ENCODE measurements at places on chromosomes 12 and 14. TPM values are rescaled to one million over a fixed set of nuclear protein-coding genes. Genes with fewer than 3 reads are reported as not detected.

GRCh38 chr12:42696406-42697149 is 107.0 kb upstream of the PRICKLE1 start:
- no peak for DNase-seq

DNA sequence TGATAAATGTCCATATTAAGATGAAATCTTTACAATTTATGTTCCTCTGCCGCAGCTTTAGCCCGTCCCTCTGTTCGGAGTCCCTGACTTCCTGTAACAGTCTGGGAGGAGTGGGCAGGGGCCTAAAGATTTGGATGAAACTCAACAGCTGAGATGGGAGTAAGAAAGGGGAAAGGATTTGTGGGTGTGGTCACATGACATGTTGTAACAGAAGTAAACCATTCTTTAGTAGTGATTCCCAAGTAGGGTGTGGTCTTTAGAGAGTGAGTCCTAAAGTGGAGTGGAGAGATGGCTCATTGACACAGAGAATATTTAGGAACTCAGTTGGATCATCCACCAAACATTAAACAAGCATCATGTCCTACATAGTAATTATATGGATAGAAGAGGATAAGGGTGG is 12.9 kb downstream of the TMEM117 start:
- DNase-seq: no peak

DNA sequence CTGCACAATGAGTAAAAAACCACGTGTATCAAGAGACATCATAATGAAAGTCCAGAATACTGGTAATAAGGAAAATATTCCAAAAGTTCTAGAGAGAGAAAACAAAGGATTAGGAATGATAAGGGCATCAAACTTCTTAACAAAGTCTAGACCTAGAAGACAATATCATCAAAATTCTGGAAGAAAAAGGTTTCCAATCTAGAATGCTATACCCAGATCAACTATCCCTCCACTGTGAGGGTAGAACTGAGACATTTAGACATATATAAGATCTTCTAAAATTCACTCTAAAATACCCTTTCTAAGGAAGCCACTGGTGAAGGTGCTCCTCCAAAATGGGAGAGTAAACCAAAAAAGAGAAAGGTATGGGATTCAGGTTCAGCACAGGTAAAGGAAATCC is 2.9 kb downstream of the C1RL start:
- DNase-seq: no peak

Gene PLEK2
- 1.7 TPM for polyA plus RNA-seq

DNA sequence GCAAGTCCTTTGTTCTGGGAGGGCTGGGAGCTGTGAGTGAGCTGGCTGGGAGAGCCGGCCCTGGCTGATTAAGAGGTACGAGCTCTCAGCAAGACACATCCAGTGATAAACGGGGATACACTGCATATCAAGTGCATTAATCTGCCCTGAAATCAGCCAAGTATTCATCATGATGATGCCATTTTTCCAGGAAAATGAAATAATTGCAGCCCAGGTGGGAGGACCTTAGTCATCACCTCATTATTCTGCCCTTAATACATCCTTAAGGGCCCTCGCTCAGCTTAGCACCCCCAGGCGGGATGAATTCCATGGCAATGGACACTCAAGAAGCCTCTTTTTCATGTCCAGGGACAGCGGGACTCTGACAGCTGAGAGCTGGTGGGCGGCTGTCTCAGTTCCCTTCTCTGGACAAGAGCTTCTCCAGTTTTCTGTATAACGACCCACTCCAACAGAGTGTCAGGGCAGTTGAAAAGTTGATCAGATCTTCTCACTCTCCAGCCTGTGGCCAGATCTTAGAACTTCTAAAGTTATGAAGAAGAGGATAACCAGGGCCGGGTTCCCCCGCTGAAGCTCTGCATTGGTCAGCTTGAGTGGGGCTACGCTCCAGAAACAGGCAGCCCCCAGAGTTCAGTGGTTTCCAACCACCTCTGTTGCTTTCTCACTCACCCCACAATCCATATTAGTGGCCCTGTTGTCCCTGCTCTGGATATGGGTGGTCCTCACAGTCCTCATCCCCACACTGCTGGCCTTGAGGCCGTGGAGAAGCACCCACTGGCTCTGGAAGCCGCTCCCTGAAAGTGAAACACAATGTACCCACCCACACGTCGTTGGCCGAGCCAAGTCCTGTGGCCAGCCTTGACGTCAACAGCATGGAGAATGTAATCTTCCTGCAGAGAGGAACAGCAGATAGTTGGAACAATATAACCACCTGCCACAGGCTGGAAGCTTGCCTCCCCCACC is 306.2 kb upstream of the DIO3 start:
- no peak for DNase-seq

DNA sequence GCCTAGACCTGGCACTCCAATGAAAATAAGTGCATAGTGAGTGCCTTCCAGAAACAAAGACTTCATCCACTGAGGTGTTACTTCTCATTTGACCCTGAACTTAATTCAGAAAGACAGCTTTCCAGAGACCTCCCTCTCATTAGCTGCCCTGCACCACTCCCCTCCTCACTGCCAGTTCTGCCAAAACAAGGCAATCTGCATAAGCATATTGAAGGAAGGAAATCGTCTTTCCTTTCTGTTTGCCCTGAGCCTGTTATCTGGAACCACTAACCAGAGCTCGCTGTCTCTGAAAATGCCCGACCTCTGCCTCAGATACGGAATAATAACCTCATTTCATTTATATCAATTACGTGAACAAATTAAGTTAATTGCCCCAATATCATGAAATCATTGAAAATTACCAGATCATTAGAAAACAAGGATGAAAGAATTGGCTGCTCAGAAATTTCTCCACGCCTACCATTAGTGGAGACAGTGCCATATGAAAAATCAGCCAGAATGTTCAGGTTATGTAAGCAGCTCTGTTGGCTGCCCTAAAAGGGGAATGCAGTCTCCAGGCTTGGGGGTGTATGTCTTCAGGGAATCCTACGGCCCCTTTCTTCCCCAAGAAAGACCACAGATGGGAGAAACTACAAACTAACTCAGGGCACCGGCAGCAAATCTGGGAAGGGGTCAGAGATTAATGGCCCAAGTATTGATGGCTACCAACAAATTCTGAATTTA is 149.9 kb upstream of the FKBP4 start:
- no peak for DNase-seq

Gene SOCS2
- 44.3 TPM for polyA plus RNA-seq

- no peak for DNase-seq
Observed at GRCh38 chr14:68695326-68695768, 97.5 kb downstream of the ZFP36L1 start.

Gene CRIP1
- 34.7 TPM for polyA plus RNA-seq

DNA sequence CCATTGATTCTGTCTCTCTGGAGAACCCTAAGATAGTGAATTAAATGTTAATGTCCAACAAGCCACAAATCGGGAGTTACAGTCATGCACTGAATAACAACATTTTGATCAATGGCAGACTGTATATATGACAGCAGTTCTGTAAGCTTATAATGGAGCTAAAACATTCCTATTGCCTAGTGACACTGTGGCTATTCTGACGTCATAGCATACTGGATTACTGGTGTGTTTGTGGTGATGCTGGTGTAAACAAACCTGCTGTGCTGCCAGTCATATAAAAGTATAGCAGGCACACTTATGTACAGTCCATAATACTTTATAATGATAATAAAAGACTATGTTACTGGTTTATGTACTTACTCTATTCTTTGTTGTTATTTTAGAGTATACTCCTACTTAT is 56.7 kb upstream of the BICD1 start:
- no peak for DNase-seq

DNA sequence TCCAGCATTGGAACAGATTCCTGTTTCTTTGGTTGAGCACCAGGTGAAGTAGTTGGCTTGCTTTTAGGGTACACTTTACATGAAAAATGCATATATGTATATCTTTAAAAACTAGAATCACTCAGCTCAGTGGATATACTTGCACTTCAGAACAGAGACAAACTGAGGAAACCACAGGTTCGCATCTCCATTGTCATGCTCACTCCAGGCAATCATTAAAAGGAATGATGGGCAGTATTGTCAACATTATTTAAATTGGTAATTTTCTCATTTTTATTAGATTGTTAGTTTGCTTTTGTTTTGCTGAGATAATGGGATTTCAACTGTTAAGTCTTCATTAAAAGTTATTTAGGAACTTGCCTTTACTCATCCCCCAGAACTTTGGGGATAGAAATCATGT is 71.0 kb upstream of the NELL2 start:
- DNase-seq: no peak

DNA sequence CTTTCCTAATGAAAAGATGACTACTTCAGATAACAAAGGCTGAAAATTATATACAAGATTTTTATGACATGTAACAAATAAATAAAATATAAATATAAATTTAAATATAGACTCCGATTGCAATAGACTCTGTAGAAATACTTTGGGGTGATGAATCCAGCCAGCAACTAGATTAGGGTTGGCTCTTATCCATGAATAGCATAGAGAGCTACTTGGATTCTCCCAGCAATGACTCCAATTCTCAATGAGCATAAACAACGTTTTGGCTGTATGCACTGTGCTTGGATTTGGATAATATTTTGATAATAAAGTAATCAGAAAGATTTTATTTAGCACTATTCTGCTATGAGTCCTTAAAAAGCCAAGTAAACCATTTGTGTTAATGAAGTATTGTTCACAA is 58.0 kb upstream of the LRFN5 start:
- no peak for DNase-seq

DNA sequence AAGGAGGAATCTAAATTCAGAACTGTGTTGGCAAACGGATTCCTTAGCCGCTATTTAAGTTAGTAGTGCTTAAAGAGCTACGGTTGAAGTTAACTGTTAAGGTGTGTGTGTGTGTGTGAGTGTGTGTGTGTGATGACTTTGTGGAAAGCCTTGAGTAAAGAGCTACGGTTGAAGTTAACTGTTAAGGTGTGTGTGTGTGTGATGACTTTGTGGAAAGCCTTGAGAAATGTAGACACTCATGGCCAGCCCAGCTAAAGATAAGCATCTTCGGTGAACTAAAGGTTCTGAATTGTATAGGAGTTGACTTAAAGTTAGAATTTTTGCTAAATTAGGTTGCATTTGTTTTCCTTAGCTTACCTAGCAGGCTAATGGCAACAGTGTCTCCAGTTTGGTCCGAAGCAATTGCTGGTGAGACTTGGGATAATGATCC is 1.4 kb downstream of the KTN1 start:
- DNase-seq: peak; percentile 13

DNA sequence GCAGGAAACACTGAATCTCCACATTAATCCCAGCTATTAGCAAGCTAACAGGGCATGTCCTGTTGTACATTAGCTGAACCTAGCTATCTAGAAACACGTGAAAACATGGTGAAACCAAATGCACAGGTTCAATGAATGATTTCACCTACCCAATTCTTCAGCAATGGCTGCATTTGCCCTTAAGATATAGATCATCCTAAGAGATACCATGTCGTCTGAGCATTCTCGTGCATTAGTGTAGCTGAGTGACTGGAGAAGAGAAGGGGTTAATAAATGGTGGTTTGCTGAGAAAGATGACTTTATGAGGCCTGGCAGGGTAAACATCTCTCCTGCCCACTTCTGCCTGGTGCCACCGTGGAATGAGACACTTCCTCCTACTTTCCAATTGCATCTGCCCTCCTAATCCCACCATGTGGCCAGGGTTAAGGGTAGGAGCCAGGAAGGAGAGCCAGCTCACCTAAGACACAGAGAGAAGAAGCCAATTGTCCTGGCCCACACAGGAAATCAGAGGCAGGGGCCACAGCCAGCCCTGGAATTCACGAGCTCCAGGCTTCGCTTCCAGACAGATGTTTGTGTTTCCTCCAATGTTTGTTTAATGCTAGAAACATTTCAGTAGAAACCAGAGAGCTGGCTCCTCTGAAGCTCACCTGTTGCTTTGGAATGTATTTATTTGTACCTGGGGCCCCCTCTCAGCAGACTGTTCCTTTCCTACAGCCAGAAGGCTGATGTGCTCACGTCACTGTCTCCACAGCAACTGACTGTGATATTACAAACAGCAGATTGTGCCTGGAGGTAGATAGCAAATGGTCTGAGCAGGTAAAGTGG is 126.0 kb upstream of the PARP11 start:
- peak; percentile 31 for DNase-seq

Gene PPFIA2
- 4.5 TPM for polyA plus RNA-seq

Gene CD9
- polyA plus RNA-seq: 183 TPM

DNA sequence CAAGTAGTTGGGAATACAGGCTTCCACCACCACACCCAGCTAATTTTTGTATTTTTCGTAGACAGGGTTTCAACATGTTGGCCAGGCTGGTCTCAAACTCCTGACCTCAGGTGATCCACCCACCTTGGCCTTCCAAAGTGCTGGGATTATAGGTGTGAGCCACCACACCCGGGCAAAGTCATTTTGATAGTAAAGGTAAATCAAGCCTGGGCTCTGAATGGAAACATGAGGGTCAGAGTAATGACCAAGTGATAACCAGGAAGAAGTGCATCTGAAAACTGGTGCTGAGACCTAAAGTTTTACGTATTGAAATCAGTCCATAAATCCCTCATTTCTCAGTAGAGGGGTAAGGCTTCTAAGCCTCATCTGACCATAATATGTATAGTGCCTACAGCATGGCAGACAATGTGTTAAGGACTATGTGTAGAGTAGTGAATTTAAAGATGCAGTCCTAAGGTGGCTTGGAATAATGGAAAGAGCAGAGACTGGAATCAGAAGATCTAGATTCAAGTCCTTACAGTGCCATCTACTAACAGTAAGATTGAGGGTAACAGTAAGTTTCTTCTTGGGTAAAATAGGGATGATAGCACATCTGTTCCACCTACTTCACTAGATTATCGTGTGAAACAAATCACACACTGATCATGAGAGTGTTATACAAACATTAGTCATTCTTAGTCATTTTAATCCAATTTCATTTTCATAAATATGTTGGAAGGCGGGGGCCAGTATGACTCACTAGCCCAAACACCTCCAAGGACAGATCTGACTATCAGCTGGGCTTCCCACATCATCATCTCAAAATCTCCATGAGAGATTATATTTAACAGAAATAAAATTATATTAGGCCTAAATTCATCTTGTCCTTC is 11.2 kb downstream of the MAP4K5 start:
- DNase-seq: no peak

DNA sequence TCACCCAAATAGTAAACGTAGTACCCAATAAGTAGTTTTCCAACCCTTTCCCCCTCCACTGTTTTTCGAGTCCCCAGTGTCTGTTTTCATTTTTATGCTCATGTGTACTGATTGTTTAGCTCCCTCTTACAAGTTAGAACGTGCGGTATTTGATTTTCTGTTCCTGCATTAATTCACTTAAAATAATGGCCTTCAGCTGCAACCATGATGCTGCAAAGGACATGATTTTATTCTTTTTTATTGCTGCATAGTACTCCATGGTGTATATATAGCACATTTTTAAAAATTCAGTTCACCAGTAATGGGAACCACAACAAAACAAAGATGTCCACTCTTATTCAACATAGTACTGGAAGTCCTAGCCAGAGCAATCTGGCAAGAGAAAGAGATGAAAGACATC is 72.8 kb downstream of the DUSP6 start:
- no peak for DNase-seq

Measured in right renal pelvis (tissue), 4 donors.